ENCODE measurements at places on chromosomes 3 and 15. TPM values are rescaled to one million over a fixed set of nuclear protein-coding genes. Genes with fewer than 3 reads are reported as not detected.

- peaks cover 7% of the 10 kb centered on the region for H3K4me1 ChIP-seq
- DNase-seq = no peak
- H3K27me3 ChIP-seq = no peaks in the 10 kb centered on the region
- H3K27ac ChIP-seq = no peak overlapping the region
Measured at GRCh38 chr3:126972866-126973265, 10.0 kb upstream of the PLXNA1 start.

The TSEN2 gene
- 21.1 TPM for total RNA-seq

DNA sequence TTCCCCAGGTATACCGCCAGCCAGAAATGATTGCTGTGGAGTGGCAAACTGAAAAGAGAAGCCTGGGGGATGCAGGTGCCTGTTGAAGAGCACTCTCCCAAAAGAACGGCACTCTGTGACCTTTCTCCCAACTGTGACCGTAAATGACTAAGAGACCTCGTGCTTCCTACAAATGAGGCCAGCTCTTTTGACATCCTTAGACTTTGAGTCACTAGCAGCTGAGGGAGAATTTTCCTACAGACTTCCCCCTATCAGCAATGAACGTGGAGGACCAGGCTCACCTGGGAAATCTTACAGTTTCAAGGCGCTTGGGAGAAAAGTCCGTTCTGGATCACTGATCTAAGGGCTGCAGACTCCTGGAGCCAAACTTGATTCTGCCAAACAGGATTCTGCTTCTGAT lies 8.6 kb downstream of the AQP9 start:
- no peak for DNase-seq
- H3K27me3 ChIP-seq = no peaks in the 10 kb centered on the region
- no peaks in the 10 kb centered on the region for H3K36me3 ChIP-seq
- H3K27ac ChIP-seq = no peak overlapping the region
- H3K4me3 ChIP-seq = no peak overlapping the region
- peaks cover 2% of the 10 kb centered on the region for H3K4me1 ChIP-seq

The RSL24D1 gene
- total RNA-seq = 116 TPM

DNA sequence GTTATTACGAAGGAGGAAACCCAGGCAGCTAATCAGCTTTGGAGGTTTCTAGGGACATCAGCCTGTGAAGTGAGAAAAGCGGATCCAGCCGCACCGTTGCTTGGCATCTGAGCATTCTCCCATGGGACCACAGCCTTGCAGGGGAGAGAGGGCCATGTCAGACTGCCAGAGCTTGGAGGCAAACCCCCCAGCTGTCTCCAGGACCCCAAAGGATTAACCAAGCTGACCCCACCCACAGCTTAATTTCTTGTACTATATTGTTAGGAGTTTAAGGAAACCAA lies 5.1 kb downstream of the IGDCC3 start:
- no peaks in the 10 kb centered on the region for H3K36me3 ChIP-seq
- H3K4me1 ChIP-seq = no peaks in the 10 kb centered on the region
- H3K4me3 ChIP-seq = no peak overlapping the region
- H3K27ac ChIP-seq = no peak overlapping the region
- no peaks in the 10 kb centered on the region for H3K27me3 ChIP-seq

The HACL1 gene
- total RNA-seq = 11.3 TPM

GRCh38 chr15:60079210-60079609 lies 75.1 kb downstream of the FOXB1 start:
- H3K4me1 ChIP-seq = no peaks in the 10 kb centered on the region
- no peaks in the 10 kb centered on the region for H3K27me3 ChIP-seq
- no peak overlapping the region for H3K27ac ChIP-seq
- H3K4me3 ChIP-seq = no peak overlapping the region
- no peak for DNase-seq

DNA sequence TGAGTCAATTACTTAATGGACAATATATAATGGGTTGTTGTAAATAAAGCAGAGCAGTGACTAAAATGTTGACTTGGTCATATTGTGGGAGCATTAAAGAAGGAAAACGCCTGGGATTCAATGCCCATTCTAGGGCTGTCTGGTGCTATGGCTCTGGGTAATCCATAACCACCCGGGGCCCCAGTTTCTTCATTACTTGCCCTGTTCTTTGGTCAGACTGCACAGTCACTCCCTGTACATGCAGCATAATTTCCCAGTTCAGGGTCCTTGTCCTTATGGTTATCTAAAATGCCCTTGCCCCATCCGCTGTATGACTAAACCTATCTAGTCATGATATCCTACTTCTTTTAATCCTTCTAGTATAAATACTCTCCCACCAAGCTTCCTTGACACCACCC lies 27.5 kb upstream of the DENND4A start:
- no peak overlapping the region for H3K4me3 ChIP-seq
- no peaks in the 10 kb centered on the region for H3K36me3 ChIP-seq
- H3K4me1 ChIP-seq = no peaks in the 10 kb centered on the region
- no peak overlapping the region for H3K27ac ChIP-seq
- DNase-seq = no peak

The FSTL1 gene
- 296 TPM for total RNA-seq

- DNase-seq = no peak
- H3K36me3 ChIP-seq = no peaks in the 10 kb centered on the region
- H3K27ac ChIP-seq = no peak overlapping the region
- H3K4me1 ChIP-seq = no peaks in the 10 kb centered on the region
- no peak overlapping the region for H3K4me3 ChIP-seq
Measured at GRCh38 chr3:119731560-119732343, 28.9 kb downstream of the CFAP91 start.

DNA sequence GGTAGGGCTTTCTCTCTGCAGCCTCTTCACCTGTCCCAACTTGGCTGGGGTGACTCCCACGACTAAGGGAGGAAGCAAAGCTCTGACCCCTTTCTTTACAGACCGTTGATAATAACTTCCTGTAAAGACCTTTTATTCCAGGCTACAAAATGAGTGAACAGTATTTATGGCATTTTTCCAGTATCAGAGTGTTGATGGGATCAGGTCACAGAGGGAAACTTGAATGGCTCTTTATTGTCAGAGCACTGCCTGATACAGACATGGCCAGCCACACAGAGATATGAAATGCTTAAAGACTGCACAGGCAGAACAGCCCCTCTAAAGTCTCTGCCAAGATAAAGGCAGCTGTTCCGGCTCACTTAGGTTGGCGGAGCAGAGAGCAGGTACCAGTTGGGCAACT lies 1033.9 kb upstream of the NR2F2 start:
- DNase-seq = no peak
- no peak overlapping the region for H3K4me3 ChIP-seq
- H3K27me3 ChIP-seq = no peaks in the 10 kb centered on the region
- no peaks in the 10 kb centered on the region for H3K36me3 ChIP-seq
- H3K27ac ChIP-seq = no peak overlapping the region

Measured in ovary (tissue), 10 donors.